NCI-H2029 (cell line): ENCODE measurements at places on chromosomes 2 and 18.

DNA sequence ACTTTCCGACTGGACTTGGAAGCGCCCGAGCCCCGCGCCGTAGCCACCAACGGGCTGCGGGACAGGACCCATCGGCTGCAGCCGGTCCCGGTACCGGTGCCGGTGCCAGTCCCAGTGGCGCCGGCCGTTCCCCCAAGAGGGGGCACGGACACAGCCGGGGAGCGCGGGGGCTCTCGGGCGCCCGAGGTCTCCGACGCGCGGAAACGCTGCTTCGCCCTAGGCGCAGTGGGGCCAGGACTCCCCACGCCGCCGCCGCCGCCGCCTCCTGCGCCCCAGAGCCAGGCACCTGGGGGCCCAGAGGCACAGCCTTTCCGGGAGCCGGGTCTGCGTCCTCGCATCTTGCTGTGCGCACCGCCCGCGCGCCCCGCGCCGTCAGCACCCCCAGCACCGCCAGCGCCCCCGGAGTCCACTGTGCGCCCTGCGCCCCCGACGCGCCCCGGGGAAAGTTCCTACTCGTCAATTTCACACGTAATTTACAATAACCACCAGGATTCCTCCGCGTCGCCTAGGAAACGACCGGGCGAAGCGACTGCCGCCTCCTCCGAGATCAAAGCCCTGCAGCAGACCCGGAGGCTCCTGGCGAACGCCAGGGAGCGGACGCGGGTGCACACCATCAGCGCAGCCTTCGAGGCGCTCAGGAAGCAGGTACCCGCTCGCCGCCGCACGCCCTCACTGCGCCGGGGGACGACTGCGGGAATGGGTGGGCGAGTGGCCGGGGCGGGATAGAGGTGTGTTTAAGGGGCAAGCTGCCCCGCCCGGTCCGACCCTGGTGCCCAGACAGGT, 713 bp downstream of the ATOH8 start:
- no peak for DNase-seq

DNA sequence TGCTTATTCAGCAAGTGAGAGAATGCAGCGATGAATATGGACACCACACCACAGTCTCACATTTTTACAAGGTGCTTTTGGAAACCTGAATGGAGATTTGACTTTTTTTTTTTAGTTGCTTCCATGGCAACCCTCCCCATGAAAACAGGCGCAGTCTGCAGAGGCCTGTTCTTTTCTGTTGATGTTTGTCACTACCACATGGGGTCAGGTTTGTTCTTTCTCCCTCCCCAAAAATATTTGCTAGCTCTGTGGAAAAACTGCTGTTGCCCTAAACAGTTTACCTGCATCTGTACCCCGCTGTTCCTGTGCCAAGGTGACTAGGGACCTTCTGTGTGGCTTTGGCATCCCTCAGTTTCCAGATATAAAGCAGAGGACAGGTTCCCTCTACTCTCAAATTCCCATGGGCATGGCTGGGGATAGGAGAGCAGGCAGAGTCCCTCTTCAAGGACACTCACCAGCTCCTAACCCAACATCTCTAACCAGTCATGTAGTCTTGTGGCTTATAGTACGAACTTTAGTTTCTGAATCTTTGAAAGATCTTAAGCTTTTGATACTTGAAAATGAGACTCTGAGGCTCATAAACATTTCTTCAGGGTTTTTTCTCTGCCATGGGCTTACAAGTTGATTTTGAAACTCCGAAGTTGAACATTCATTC, 14.7 kb upstream of the MAPRE2 start:
- no peak for DNase-seq

DNA sequence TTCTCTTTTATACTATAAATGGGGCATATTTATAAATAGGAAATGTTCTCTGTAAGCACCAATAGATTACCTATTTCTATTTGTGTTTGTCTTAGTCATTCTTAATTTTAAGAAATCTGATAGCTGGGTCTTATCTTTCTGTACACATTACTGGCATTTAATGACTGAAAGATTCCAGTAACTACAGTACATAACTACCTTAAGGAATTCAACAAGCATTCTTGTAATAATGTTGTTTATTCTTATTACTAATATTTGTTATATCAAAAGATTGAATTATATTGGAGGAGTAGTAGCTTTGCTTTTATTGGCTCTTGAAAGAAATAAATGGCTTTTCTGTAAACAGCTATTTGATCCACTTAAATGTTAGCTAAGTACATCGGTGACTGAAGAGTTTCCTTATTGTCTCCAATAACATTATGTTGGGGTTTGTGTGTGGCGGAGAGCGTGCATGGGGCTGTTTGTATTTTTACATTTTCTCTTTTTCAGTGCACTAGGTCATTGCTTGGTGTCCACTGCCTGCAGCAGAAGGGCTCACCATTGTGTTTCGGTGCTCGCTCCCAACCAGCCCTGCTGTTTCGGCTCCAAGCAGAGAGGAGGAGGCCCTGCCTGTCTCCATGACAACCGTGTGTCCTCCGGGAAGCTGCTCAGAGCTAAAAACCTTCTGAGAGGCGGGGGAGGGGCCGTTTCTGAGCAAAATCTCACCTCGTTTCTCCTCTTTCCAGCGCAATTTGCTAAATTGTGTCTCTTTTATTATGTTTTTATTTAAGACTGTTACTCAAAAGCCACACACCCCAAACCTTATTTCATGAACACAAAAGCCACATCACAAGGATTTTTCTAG, 112.5 kb upstream of the SLC38A11 start:
- DNase-seq = peak; percentile 87

- no peak for DNase-seq
Observed at GRCh38 chr18:69330385-69331005, 70.2 kb upstream of the DOK6 start.

- no peak for DNase-seq
Observed at GRCh38 chr2:152336119-152336853, 1.3 kb downstream of the FMNL2 start.

GRCh38 chr2:48284621-48285212, 245.2 kb upstream of the STON1 start:
- no peak for DNase-seq

- no peak for DNase-seq
Observed at GRCh38 chr2:100924520-100925451, 77.3 kb upstream of the RPL31 start.

GRCh38 chr2:27720004-27720551, 51.4 kb upstream of the MRPL33 start:
- no peak for DNase-seq

DNA sequence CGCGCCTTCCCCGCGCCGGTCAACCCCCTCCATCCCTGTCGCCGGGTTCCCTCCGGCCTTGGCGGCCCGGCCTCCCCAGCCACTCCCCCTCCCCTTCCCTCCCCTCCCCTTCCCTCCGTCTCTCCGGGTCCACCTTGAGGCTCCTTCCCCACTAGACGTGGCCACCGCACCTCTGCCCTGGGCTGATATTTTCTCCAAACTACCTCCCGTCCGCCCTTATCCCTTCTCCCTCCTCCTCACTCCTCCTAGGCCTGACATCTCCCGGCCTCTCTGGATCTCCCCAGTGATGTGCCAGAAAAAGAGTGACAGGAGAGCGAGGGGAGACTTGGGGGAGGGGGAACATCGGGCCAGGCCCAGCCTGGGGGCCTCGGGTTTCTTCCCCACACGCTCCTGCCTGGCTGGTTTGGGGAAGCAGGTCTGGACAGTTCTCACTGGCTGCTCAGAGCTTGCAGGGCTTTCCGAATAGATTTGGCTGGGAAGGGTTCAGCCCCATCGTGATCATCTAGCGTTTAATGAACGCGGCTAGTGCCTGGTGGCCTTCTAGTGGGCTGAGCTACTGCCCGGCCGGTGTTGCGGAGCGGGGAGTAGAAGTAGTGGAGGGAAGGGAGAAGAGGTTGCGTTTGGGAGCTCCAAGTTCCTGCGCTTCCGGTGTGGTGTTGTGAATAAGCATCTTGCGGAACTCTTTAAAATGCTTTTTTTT, 641 bp downstream of the MAPRE3 start:
- no peak for DNase-seq

- DNase-seq = peak; percentile 65
Observed at GRCh38 chr18:33231474-33232317, 208.8 kb downstream of the CCDC178 start.

DNA sequence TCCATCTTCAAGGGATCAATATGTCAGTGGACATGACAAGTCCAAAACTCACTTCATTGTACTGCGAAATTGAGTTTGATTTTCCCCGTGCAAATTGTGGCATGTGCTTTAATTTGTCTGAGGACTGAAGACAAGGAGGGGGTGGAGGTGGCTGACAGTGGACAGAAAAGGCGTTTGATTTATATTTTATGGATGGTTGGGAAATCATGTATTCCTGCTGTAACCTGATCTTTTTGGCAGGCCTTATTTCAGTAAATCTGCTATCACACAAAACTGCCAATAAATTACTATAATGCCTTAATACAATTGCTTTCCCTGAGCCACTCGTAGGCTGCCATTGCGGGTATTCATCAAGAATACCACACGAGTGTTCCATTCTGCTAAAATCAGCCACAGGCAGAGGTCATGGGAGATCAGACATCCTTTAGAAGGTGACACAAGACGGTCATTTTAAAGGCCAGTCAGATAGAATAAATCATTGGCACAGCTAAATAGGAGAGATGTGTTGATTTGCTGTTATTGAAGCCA, 720.5 kb downstream of the MBD2 start:
- DNase-seq = no peak

- no peak for DNase-seq
Observed at GRCh38 chr2:128632501-128632800, 313.8 kb upstream of the HS6ST1 start.

GRCh38 chr2:238087211-238087610, 12.9 kb upstream of the ESPNL start:
- DNase-seq = no peak

GRCh38 chr18:54229421-54230059, 5.1 kb upstream of the MBD2 start:
- no peak for DNase-seq

DNA sequence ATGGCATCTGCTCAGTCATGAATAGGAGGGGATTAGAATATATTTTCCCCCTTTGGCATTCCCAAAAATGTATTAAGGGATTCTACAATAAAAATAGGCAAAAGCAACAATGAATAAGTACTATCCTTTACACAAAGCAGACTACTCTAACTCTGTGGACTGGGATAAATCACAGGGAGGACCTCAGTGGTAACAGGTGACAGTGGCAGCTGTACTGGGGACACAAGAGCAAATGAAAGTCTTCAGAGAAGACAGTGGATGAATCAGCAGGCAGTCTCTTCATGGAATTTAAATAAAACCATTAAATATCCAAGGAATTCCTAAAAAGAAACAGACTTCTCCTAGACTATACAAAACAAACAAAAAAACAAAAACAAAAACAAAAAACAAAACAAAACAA, 4.8 kb downstream of the CDH7 start:
- no peak for DNase-seq

DNA sequence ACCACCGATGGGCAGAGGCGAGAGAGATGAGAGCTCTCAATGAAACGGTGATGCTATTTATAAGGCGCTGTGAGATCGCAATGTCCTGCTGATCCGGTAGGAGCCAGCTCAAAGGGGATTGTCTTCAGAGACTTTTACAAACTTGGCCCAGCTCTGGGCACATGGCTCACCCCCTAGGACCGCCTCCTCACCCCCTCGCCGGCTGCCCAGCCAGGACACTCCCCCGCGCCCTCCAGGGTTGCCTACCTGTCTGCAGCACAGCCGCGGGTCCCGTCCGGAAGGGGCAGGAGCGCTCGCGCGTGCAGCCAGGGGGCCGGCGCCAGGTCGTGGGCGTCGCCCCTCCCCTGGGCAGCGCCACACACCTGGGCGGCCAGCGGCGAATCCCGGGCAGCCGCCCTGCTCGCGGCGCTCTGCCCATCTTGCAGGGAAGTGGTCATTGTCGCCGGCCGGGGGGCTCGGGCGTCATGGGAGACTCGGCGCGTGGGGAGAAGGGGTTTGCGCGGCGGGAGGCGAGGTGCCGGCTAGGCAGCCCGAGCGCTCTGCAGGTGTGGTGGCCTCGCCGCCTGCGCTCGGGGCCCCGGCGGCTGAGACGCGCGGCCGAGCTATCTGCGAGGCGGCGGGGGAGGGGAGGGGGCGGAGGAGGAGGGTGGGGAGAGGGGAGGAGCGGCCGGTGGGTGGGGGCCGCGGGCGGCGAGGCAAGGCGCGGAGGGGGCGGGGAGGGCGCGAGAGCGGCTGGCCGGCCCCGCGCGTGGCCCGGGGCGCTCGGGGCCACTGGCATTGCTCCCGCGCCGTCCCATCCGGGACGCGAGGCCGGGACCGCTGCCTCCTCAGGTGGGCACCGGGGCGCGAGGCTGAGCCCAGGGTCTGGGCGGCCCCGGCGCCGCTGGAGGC, at the start of gene GRB14:
TSS of gene GRB14 (minus strand) at position 610 of the 891 bp plus-strand sequence. CDS start at position 437, 173 bp downstream.
- peak; percentile 20 for DNase-seq

- no peak for DNase-seq
Observed at GRCh38 chr18:12608301-12608700, 49.6 kb downstream of the SPIRE1 start.

DNA sequence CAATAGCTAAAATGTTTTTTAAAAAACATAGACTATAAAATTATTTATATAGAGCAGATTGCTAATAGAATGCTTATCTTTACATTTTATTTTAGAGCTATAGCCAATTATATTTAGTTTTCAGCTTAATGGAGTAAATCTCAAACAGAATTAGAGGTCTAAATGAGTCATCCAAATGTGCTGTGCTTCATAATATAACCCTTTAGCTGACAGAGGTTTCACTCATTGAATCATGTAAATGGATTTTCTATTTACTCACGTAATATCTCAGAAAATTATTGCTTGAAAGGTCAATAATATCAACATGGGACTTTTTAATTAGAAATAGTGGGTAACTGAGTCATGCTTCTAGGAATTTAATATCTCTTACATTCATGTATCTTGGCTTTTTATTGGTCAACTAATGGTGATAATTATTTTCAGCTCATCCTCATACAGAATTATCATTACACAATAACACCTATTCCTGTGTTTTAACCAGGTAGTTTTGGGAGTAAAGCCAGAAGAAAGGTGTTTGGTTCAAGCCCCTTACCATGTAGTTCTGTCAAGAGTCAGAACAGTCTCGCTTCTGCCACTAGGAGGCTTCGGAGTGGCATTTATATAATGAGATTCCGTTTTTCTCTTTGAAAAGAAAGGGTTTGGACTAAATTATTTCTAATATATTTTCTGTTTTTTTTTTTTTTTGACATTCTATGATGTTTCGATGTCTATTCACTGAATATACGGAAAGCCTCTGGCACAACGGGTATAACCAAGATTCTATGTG, 217.6 kb downstream of the CDH7 start:
- DNase-seq = no peak

GRCh38 chr2:227308784-227309183, 16.3 kb upstream of the MFF start:
- DNase-seq = no peak

- no peak for DNase-seq
Observed at GRCh38 chr2:30223413-30223874, 7.9 kb upstream of the LBH start.

DNA sequence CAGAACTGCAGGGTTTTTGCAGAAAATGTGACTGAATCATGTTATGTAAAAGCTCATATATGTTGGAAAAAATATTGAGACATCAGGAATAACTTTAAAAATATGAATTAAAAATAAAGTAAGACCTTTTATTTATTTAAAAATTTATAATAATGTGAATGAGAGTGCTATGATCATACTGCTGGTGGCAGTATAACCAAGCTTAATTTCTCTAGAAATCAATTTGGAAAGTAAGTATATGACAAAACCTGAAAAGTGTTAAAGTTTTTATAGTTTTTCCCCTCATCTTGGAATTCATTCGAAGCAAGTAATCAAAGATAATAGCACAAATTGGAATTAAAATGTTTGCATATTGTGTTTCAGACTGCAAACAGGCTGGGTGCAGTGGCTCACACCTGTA, 7.5 kb downstream of the SLC39A10 start:
- no peak for DNase-seq
